ENCODE measurements at places on chromosomes 7 and 10. TPM values are rescaled to one million over a fixed set of nuclear protein-coding genes. Genes with fewer than 3 reads are reported as not detected.

ELN gene
- 8.4 TPM for total RNA-seq

REEP3 gene
- 48.0 TPM for total RNA-seq

PNLIP gene
- total RNA-seq: not detected

GRCh38 chr7:81845744-81846241 is 75.9 kb upstream of the HGF start:
- DNase-seq: no peak

DNA sequence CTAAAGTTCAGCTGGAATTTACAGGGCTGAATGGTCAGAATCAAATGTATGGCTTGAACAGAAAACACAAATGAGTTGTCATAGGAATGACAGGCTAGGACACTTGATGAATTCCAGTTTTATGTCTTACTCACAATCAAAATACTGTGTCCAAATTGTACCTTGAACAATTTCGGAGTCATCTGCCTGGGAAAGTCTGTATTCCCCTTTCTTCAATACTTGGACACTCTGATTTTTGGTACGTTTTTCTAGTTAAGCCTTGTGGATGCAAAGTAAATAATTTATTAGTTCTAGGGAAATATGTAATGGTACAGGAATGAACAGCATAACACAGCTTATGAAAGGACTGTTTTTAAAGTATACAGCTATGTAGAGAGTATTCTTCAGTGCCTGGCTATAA is 100.4 kb downstream of the ITGB8 start:
- DNase-seq: no peak

GRCh38 chr10:14118953-14119352 is 211.8 kb downstream of the FRMD4A start:
- no peak for DNase-seq

- no peak for DNase-seq
These were observed 73.2 kb upstream of the ST8SIA6 start for GRCh38 chr10:17527514-17528146.

- DNase-seq: no peak
These were observed 396.1 kb downstream of the ZNF33B start for GRCh38 chr10:42242135-42242805.

GRCh38 chr10:98339799-98340198 is 71.8 kb upstream of the LOXL4 start:
- peak; percentile 39 for DNase-seq
